NCI-H460 (cell line): ENCODE measurements at places on chromosomes 3 and 15.
A peak's percentile ranks its signal among the peaks of the same experiment; 100 is the strongest.

DNA sequence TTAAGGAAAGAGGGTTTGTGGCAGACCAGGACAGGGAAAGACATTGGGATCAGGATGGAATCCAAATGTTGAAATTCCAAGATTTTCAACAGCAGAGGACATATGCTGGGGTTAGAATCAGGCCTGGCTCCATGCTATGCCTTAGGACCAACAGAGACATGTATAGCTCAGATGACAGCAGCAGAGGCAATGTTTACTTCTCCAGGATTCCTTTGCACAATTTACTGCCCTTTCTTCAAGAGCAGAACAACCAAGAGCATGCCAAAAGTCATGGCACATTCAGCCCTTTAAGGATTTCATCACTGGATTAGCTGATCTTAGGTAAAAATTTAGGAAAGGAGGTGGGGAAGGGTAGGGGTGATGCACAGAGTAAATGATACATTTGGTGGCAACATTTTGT is 69.6 kb upstream of the GSK3B start:
- DNase-seq = no peak

- DNase-seq = no peak
Observed at GRCh38 chr3:101193957-101194356, 126.4 kb downstream of the IMPG2 start.

DNA sequence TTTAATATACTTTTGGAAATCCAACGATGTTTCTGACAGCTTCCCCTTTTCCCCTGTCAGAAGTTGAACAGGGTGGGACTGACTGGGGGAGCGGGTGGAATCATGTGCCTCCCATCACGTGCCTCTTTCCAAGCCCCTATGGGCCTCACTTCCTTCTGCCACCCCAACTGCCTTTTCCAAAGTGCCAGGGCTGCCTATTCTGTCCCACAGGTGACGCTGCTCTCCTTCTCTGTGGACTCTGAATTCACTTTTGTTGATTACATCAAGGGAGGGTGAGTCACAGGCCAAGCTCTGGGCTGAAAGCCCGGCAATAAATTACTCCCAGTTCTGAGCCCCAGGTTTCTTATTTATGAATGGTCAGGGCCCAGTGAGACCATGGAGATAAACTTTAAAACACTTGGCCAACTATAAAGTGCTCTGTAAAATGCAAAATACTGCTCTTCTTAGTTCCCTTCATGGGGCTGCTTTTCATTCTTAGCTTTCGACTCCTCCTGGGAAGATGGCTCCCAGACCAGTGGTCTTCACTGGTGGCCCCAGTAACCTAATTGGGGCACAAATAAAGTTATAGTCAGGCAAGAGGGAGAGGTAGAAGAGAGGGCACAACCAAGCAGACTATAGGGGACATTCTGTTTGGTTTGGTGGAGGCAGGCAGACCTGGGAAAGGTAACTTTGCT is 12.3 kb downstream of the CPNE9 start:
- DNase-seq = peak; percentile 74

- DNase-seq = no peak
Observed at GRCh38 chr3:15318661-15319060, 13.7 kb downstream of the SH3BP5 start.

DNA sequence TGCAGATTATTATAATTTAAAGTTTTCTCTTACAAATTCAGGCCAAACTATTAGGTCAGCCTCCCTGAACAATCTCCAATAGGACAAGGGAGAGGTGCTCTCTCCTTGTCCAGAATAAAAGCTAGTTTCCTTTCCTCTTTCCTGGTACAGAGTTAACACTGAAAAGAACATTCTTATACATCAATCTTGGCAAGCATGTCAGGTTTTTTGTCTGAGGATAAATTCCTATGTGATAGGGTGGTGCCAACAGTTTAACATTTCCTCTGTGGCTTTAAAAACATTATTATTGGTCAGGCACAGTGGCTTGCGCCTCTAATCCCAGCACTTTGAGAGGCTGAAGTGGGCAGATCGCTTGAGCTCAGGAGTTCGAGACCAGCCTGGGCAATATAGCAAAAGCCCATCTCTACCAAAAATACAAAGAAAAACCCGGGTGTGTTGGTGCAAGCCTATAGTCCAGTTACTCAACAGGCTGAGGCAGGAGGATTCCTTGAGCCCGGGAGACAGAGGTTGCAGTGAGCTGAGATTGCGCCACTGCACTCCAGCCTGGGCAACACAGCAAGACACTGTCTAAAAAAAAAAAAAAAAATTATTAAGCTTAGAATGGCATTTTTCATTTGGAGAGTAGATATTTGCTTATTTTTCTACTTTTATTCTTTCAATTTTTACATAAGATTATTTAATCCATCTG is 13.7 kb upstream of the ULK4 start:
- no peak for DNase-seq

- no peak for DNase-seq
Observed at GRCh38 chr3:34508732-34509131, 710.3 kb downstream of the PDCD6IP start.

- no peak for DNase-seq
Observed at GRCh38 chr3:132279030-132279429, 38.2 kb upstream of the ACP3 start.

- DNase-seq = no peak
Observed at GRCh38 chr15:48983300-48983699, 19.6 kb upstream of the SHC4 start.

DNA sequence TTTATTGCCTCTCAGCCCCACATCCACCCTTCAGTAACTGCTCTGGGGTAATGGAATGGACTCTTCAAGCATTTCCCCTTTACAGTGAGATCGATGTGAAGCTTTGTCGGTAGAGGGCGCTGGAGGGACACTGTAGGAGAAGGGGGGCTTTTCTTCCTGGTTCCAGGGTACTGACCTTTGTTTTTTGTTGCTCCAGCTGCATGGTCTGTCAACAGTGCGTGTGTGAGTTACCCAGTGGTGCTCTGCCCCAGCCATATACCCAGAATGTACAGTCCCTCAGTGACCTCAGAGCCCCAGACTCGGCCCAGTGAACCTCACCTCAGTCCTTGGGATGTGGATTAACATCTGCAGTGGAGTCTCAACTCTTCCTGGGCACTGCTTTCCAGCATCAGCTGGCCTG is 180.3 kb upstream of the TSC22D2 start:
- DNase-seq = peak; percentile 17

DNA sequence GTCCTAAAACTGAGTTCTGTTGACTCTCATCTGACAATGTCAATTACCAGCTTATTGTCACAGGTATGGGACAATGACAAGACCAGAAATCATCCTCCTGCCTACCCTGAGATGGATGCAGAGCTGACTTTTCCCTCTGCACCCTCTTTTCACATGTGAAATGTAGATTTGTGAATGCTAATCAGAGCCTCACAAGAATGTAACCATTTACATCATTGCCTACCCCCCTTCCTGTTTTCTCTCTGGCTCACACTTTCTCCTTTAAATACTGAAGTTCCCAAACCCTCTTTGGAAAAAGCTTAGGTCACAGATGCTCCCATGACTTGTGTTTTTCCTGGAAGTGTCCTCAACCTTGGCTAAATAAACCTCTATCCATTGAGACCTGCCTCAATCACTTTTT is 228.2 kb downstream of the MYRIP start:
- no peak for DNase-seq

GRCh38 chr3:100297784-100298183 is 36.8 kb upstream of the NIT2 start:
- DNase-seq = no peak

DNA sequence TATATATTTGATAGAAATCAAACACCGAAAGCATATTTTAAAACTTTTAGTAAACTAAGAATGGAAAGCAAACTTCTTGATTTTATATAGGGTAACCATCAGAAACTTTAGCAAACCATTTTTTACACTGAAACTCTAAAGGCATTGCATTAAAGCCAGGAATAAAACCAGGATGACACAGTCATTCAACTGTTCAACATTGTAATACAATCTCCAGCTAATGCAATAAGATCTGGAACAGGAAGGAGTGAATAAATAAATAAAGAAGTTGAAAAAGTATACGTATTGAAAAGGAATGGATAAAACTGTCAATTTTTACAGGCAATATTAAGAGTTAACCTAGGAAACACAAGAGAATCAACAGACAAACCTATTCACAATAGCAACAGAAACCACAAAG is 181.9 kb upstream of the TTC14 start:
- no peak for DNase-seq

DNA sequence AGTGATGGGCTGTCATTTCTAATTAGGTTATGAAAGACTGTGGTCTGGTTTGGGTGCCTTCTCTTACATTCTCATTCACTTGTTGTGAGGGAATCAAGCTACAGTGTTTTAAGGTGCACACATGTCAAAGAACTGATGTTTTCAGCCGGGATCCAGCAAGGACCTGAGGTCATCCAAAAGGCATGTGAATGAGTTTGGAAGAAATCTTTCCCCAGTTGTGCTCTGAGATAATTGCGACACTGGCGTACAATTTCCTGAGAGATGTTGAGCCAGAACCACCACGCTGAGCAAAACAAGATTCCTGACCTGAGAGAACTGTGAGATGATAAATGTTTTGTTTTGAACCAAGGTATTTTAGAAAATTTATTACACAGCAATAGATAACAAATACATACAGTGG is 295.3 kb upstream of the SLITRK3 start:
- DNase-seq = no peak

DNA sequence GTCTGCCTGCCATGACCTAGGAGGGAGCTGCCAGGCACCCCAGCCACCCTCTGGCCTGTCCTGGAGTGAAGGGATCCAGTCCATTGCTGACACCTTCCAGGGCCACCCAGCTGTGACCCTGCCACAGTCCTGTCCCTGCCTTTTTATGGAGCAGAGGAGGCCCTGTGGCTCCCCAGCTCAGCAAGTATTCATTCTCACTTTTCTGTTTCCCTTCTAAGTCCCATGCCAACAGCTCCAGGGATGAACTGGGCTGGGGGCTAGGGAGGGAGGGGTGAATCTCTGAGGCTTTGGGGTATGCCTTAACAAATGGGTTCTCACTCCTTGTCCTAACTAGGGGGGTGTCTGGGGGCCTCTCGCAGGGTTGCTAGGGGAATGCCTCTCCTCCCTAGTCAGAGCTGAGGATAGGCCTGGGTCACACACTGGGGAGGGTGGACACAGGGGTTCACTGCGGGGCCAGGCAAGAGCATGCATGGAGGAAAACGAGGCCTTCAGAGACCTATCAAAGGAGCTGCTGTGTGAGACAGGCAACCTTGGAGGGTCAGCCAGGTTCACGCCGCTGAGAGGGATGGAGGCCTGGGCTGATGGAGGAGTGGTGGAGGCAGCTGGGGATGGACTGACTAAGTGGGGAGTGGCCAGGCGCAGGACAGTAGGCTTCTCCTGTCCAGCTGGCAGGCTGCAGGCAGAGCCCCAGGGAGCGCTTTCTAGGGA is 31.8 kb downstream of the EPHB3 start:
- no peak for DNase-seq

GRCh38 chr15:84872009-84872910 is 12.2 kb upstream of the SLC28A1 start:
- no peak for DNase-seq

DNA sequence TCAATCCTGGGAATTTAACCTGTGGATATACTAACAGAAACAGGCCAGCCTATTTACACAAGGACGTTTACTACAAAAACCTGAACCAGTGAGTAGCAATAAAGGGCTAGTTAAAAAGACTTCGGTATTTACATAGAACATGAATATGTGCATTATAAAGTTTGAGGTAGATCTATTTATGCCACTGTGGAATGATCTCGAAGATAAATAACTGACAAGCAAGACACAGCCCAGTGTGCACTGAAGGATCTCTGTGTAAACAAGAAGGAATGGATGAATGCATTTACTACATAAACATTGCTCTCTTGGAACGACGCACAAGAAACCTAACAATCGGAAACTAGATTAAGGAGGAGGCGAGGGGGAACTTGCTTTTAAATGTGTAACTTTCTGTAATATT is 132.0 kb upstream of the NSMCE3 start:
- no peak for DNase-seq

DNA sequence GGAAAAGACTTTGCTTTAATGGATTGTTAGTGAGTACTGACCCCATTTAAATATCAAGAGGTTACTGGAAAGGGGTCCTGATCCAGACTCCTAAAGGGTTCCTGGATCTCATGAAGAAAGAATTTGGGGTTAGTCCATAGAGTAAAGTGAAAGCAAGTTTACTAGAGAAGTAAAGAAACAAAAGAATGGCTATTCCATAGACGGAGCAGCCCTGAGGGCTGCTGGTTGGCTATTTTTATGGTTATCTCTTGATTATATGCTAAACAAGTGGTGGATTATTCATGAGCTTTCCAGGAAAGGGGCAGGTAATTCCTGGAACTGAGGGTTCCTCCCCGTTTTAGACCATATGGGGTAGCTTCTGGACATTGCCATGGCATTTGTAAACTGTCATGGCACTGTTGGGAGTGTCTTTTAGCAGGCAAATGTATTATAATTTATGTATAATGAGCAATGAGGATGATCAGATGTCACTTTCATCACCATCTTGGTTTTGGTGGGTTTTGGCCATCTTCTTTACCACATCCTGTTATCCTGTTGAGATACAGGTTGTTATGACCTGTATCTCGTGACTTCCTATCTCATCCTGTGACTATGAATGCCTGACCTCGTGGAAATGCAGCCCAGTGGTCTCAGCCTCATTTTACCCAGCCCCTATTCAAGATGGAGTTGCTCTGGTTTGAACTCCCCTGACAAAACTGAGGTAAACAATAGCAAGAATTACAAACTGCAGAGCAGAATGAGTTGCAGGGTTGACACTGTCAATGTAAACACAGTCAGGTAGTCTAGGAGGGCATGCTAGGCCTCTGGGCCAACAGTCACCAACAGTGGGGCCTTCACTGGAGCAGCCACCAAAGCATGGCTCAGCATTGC is 10.3 kb upstream of the GPR160 start:
- DNase-seq = no peak

- no peak for DNase-seq
Observed at GRCh38 chr3:31714495-31715280, 182.0 kb downstream of the STT3B start.

DNA sequence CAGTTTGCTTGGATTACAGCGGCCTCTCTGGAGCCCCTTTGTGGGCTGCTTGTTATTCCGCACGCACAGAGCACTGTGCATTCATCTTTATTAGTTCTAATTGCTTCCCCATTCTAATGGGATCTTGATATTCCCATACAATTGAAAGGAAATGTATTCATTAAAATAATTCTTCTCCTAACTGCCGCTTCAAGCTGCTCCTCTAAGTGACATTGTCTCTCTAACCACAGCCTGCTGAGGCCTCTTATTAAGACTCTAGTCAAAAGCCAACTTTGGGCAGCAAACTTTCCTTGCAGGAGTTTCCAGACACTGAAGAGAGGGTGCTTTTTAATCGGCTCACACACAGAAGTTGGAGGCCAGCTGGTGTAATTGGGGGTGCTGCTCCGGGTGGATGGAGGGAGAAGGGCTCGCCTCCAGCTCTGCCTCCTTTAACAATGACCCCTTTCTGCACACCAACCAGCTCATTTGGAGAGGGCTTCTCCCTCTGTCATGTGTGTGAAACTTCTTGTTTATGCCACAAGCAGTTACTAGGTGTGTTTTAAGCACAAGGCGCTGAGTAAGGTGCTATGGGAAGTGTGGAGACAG is 5.6 kb upstream of the MAGEF1 start:
- no peak for DNase-seq
